ENCODE measurements at places on chromosomes 5 and 9.

GRCh38 chr5:11594021-11594420 lies 310.2 kb downstream of the CTNND2 start:
- DNase-seq, result no peak

GRCh38 chr9:100486479-100487176 lies 13.7 kb downstream of the TMEFF1 start:
- DNase-seq, result no peak

DNA sequence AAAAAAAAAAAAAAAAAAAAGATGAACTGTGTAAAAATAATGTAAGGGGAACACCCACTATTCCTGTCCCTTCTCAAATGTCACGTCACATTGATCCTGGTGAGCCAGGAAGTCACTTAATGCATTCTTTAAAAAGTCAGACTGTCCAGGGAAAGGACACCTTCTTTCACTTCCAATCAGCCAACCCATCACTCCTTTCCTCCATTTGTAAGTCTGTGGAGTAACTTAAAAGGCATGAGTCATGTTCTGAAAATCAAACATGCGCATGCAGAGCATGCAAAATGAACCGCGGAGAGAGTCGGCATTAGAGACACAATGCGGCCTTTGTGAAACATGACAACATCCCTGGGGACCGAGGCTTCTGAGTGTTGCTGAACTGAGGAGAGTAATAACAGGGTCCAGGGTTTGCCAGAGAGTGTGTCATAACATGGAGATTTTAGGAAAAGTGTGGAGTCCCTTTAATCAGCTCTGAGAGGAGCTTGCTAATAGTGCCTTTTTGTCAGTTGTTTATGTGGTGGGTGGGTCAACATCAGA lies 77.6 kb upstream of the SEMA6A start:
- no peak for DNase-seq

DNA sequence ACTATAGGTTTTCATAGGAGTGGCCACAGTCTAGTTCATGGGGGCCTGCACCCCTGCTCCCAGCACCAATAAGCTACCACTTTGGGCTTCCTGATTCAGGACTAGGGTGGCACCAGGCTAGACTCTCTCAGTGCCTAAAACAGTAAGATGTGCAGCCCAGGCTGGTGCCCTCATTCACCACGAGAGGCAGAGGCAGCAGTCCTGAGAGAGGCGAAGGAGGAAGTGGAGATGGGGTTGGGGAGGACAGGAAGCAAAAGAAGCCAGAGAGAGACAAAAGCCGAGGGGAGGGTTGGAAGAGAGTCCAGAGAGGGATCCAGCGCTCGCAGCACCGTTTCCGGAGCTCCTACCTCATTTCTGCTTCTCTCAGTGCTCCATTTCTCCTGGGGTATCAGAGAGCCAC lies 180.9 kb downstream of the MED10 start:
- DNase-seq, result no peak

- no peak for DNase-seq
Observed at GRCh38 chr5:149931992-149932436, 12.6 kb downstream of the PDE6A start.

- no peak for DNase-seq
Observed at GRCh38 chr5:148934895-148935400, 108.5 kb downstream of the ADRB2 start.
